ENCODE measurements at places on chromosomes 5 and 9.

GRCh38 chr5:56605231-56605630, 210.1 kb upstream of the MAP3K1 start:
- DNase-seq, result no peak

DNA sequence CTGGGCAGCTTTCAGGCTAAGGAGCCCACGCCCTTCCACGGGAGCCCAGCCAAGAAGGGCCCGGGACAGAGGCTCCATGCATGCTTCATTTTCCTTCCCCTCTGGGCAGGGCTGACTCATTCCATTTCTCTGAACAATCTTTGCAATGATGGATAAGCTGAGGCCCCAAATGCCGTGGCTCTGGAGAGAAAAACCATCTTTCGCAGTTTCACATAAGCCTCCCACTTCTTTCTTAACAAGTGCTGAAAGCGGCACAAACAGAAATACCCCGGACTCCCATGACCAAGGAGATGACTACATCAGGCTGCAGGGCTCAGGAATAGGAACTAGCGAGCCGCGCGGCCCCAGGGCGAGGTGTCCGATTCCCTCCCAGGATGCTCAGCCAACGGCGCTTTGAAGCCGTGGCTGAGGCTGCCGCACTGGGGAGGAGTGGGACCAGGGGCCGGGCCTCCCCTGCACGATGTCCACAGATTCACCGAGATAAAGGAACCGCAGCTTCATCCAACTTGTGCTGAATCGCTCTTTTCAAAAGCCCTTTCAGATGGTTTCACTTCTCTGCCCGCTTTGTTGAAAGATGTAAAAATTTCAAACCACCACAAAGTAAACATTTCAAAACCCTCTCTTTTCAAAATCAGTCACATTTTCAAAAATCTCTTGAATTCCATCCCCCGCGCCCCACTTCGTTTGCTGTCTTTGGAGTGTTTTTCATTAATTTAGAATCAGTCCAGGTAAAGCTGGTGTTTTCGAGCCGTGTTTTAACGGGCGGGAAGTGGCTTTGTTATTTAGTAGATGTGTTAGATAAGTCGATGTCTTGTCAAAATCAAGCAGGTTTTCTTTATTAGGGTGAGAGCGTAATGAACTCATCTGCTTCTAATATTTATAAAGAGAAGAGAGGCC, 96.5 kb upstream of the LMX1B start:
- no peak for DNase-seq

DNA sequence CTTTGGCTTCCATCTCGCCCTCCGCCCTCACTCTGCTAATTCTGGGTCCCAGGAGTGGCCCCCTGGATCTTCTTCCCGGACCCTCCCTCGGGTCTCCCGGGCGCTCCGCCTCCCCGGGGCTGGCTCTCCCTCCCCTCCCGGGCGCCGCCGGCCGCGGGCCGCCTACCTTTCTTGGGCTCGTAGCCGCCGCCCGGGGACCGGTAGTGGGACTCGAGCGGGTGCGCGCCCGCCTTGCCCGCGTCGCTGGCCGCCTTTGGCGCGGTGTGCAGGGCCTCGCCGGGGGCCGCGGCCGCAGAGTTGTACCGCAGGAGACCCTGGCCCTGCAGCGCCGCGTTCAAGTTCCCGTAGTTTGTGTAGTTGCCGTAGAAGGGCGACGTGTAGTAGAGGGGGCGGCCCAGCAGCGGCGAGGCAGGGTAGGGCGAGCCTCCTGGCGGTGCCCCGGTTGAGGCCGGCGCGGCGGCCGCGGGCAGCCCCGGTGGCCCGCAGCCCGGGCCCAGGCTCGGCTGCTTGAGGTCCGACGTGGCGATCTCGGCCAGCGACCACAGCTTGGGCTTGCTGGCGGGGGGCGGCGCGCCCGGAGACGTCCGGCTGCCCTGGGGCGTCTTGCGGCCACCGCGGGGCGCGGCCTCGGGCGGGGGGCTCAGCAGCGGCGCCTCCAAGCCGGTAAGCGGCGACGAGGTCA, 3.2 kb downstream of the IRX2 start:
- DNase-seq, result no peak

GRCh38 chr9:136697146-136697820, 10.0 kb upstream of the AGPAT2 start:
- no peak for DNase-seq

DNA sequence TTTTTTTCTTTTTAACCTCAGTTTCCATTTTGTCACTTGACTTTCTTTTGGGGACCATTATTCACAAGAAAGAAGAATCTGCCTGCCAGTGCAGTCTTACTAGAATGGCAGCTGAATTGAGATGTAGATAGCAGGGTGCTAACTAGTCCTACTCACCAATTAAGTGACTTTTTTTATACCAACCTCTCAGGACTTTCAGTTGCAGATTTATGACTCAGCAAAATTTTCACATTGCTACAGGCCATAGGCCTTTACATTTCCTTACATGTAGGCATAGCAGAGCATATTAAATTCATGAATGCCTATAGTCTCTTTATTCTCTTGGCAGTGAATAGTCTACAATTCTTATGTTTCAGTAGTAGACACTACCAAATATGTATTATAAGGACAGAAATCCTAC, 54.0 kb upstream of the FKTN start:
- no peak for DNase-seq

- no peak for DNase-seq
Measured at GRCh38 chr9:126549246-126550006, 64.3 kb upstream of the LMX1B start.

DNA sequence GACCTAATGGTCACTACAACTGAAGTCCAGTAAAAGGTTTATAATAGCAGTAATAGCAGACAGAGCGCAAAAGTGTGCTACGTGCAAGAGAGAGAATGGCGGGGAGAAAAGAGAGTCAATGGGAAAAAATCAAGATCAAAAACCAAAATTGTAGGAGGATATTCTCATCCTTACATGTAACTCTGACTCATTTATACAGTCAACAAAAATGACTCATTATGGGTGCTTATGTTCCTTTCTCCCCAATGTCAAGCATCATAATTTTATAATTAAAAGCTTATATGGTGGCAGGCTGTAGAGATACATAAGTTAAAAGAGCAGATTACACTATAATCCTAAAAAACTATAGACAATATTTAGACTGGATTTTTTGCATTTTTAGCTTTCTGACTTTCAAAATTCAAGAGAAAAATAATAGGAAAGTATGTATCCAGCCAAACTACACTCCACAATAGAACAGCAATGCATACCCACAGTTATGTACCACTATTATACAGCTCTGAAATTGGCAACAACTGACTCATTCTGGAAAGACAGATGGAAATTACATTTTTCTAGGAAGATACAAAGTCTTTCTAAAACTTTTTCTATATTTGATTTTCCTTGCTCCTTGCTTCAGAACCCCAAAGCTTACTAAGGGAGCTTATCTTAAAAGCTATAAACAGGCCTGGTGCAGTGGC, 78.4 kb downstream of the PLPP1 start:
- no peak for DNase-seq

- DNase-seq, result no peak
Measured at GRCh38 chr9:131111186-131111853, 14.1 kb upstream of the NUP214 start.

DNA sequence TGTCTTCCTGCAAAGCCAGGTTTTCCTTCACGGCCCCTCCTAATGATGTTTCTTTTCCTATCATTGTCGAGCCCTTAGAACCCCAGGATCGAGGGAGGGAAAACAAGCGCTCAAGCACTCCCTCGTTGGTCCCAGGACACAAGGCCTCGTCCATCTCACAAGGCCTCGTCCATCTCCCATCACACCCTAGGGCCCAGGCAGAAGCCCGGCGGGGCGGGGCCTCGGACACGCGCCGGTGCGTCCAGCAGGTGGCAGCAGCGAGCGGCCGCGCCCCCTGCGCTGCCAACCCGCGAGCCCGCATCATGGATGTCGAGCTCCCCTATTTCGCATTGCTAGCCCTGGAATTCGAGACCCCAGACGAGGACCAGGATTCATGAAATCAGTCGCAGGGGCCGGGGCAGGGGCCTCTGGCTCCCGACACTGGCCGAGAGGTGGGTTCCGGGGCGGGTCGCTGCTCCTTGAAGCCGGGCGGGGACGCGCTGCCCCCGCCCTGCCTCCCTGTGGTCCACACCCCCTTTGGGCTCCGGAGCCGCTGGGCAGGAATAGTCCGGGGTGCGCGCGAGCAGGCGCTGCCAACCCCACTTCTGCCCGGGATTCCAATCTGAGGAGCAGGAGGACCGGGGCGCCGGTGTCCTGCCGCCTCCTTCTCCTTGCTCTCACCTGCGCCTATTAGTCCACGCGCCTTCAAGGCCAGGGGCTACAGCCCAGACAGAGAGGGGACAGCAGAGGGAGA, at the start of gene ABLIM3:
TSS of gene ABLIM3 (plus strand) at position 270 of the 733 bp plus-strand sequence. CDS start 603 bp downstream, outside the sequence.
- peak; percentile 58 for DNase-seq

DNA sequence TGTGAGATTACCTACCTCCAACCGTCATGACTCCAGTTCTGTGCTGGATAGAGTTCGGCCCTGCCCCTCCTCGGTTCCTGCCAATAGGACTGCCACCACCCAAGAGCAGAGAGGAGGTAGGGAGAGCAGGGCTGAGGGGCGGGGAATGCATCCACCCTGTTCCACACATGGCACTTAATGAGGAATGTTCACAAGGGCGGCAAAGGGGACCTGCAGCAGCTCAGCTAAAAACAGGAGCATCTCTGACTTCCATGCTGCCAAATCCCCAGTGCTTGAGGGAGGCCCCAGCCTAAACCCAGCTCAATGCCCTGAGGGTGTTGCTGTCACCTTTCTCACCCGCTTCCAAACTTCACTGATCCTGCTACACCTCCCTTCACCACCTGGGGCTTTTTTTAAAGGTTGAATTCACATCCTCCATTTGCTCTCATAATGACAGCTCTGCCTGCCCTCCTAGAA, 7.8 kb upstream of the DELE1 start:
- DNase-seq, result no peak

- no peak for DNase-seq
Measured at GRCh38 chr5:109191153-109191558, 218.6 kb downstream of the PJA2 start.

- DNase-seq, result no peak
Measured at GRCh38 chr5:91301106-91301846, 81.8 kb downstream of the ARRDC3 start.

DNA sequence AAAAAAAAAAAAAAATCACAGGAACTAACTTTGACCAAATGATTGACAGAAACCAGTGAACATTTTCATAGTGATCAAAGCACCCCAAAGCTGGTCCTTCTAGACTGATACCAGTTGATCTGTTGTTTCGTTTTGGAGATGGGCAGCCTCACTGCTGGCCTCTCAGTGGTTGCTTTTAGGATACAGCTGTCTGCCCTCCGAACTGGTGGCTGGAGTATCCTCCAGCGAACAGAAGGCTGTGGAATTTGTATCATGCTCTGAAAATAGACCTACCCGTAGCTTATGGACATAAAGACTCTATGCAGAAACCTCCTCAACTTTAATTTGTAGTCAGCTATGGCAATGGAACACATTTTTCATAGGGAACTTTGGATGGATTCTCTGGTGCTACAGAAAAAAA, 49.0 kb downstream of the DCP2 start:
- DNase-seq, result no peak

DNA sequence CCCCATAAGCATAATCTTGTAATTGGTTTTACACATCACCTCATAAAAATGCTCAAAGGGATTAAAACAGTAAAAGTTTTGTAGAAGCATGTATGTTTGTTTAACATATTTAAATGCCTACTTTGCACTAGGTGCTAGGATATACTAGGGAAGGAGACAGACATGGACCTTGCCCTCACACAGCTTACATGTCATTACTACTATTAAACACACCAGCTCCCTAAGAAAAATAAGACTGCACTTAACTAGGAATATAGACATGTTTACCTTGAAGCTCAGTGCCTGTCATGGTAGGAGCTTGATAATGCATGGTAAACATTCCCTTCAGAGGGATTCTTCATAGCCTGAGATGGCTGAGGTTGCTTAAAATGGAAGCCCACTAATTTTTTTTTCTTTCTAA, 6.2 kb downstream of the SHLD3 start:
- DNase-seq, result no peak

- no peak for DNase-seq
Measured at GRCh38 chr5:112799661-112800060, 61.4 kb upstream of the SRP19 start.

DNA sequence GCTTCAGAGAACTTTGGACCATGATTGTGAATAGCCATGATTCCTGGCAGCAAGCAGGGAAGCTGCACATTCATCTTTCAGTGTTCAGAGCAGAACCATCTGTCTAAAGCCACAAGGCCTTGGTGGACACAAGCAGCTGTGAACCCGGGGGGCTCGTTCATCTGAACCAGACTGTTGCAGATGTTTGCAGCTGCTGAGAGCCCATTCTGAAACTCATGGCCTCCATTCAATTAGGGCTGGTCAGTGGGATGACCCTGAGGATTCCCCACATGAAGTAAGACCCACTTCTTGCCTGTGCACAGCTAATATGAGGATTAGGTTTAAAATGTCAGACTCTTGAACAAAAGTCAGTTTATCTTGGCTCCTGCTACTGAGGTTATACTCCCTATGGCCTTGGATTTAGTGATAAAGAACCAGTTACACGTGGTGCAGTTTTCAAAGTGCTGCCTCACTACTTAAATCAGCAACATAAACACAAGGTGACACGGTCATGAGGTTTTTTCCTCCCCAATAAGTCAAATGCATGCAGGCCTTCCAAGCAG, 109.8 kb upstream of the IFNK start:
- no peak for DNase-seq

GRCh38 chr9:70600506-70600905, 186.0 kb upstream of the KLF9 start:
- DNase-seq, result no peak

GRCh38 chr9:108703429-108703828, 152.4 kb downstream of the ACTL7B start:
- DNase-seq, result no peak
